Stimulated activated CD4-positive, alpha-beta T cell treated with anti-CD3 and anti-CD28 coated beads, Interleukin-1b, Interleukin-23, amount 100 ng/mL, for 48 hours (primary cell): ENCODE measurements at places on chromosomes 11 and 22.

DNA sequence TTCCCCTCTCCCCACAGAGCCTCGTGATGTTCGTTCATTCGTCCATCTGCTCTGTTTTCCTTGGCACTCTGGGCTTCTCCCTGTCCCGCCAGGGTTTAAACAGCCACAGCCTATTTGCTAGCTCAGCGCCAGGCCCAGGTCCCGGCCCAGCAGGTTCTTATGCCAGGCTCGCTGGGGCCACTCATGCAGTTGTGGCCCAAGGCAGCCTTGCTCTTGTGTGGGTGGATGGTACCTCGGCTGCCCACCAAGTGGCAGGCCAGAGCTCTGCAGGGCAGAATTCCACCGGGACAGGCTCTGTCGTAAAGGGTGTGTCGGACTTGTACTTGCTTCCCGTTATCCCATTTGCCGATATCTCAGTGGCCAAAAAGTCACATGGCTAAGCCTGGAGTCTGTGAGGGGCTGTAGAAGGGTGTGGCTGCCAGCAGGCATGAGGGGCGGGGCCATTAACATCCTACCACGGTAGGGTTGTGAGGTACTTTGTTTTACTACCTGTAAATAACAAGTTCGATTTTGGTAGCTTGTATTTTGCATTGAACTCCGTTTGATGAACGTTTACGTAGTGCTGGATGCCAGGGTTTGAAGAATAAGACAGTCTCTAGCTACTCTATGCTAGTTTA is 7.9 kb downstream of the FAM118A start:
- DNase-seq: no peak

DNA sequence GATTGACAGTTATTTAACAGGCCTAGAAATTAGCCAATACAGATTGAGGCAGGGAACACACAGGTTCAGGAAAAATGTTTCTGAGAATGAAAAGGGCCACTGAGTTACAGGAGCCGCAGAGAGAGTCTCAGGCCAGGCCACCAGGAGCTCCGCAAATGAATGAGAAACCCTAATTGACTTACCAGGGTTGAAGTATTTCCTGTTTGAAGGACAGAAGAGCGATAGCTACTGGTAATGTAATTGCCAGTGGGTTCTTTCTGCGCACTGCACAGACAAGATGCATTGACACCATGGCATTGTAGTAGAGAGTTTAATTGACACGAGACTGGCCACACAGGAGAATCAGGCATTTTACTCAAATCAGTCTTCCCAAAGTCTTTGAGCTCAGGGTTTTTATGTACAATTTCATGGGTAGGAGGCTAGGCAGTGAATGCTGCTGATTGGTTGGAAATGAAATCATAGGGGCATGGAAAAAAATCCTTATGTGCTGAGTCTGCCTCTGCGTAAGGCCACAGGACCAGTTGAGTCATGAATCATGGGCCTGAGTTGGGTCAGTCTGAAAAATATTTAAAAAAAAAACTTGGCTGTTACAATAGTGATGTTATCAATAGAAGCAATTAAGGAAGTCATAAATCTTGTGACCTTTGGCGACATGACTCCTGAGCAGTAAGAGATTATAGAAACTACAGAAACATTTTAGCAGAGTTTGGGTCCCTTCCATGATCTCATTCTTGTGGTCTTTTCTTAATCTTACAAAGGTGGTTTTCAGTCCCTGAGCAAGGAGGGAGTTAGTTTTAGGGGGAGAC is 203.8 kb downstream of the CASP12 start:
- no peak for DNase-seq

DNA sequence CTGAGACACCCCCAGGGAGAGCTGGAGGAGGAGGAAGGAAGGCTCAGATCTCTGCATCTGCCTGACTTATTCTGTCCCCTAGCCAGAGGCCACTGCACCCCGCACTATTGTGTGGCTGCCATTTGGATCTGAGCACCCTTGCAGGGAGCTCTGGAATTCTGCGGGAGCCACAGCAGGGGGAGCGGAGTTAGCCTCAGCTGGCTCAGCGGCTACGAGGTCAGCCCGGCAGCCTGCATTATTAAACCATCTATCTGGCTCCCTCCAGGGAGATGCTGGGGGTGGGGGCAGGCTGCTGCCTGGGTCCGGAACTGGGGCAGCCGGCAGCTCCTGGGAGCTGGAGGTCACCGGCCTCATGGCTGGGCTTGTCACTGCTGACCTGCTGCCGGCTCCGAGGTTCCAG is 6.5 kb upstream of the ELFN2 start:
- no peak for DNase-seq

GRCh38 chr11:12705874-12706273 is 31.7 kb downstream of the TEAD1 start:
- DNase-seq: no peak

GRCh38 chr11:79237703-79238102 is 203.1 kb downstream of the TENM4 start:
- DNase-seq: no peak

DNA sequence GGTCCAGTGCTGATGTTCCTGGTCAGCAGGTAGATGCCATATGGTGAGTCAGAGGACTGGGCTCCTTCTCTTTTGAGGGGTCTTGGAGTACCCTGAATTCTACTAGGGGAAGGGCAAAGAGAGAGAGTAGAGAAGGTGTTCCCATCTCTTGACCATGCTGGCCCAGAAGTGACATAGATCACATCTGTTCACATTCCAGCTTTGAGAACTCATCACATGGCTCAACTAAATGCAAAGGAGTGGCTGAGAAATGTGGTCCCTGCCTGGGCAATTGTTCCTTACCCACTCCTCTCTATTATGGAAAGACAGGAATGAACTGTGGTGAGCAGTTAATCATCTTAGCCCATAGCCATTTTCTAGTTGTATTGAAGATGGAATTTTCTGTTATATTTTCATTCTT is 105.4 kb upstream of the TIMP3 start:
- DNase-seq: no peak

DNA sequence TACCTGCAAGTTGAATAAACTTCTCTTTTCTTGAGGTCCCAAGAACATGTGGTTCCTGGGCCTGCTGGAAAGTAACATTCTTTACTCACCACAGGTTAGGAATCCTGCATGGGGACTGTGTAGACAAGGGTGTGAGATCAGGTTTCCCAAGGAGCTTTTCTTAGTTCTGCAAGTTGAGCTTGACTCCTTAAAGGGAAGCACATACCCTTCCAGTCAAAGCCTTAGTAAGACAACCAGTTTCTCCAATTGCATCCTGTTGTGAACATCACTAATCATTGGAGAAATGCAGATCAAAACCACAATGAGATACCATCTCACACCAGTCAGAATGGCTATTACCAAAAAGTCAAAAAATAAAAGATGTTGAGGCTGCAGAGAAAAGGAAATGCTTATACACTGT is 48.3 kb upstream of the PAK1 start:
- no peak for DNase-seq
